Stimulated activated CD8-positive, alpha-beta memory T cell treated with anti-CD3 and anti-CD28 coated beads, Interleukin-7, amount 100 ng/mL, for 1 hour (primary cell): ENCODE measurements at places on chromosomes 5 and 9.
A peak's percentile ranks its signal among the peaks of the same experiment; 100 is the strongest.

- no peak for DNase-seq
These were observed 50.4 kb upstream of the PRR16 start for GRCh38 chr5:120413686-120414085.

DNA sequence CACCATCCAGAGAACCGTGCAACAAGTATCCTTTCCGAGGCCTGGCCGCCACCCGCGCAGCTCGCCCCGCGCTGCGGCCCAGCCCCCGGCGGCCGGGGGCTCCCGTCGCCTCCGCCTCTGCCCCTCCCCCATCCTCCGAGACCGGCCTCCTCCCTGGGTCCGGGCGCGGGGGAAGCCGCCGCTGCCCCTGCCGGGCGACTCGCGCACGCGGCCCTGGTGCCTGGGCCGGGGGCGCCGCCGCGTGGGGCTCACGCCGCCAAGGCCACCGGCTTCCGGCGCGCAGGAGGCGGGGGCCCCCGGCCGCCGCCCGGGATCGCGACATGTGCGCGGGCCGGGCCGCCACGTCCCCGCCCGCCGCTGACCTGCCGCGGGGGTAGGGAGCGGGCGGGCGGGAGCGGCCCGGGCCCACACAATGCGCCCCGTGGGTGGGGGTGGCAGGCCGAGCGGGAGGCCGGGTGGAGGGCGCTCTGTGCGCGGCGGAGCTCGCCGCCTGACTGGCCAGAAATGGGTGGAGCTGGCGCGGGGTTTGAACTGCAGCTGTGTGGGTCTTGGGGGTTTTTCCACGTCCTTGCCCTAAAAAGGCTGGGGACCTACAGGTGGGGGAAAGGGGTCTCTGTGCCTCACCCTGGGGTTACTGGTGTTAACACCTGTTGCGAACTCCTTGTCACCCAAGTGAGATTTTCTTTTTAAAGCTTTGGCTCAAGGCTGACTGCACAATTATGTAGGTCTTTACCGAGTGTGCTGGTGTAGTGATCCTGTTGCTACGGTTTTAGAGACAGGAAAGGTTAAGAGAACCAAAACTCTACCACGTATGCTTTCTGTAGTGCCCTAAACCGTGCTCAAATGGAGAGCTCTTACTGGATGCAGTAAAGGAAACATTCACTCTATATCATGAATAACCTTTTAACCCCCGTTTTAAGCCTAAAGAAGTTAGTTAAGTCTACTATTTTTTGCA lies 32.3 kb downstream of the TNPO1 start:
- peak; percentile 3 for DNase-seq

GRCh38 chr5:142981886-142982820 lies 212.0 kb downstream of the ARHGAP26 start:
- DNase-seq = no peak

DNA sequence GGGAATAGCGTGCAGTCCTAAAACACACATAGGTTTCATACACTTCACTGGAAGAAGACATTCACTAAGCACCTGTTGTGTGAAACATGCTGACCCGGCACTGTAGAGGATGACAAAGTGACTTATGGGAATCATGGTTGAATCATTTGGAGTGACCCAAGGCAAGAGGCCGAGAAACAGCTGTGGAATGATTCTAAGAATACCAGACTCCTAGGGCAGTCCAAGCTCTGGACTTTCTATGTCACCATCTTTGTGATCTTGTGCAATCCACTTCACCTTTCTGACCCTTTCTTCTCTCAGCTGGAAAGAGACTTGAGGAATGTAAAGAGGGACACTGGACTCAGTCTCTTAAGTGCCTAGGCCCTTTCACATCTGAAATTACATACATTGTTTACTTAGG lies 13.1 kb downstream of the MSANTD3 start:
- no peak for DNase-seq

DNA sequence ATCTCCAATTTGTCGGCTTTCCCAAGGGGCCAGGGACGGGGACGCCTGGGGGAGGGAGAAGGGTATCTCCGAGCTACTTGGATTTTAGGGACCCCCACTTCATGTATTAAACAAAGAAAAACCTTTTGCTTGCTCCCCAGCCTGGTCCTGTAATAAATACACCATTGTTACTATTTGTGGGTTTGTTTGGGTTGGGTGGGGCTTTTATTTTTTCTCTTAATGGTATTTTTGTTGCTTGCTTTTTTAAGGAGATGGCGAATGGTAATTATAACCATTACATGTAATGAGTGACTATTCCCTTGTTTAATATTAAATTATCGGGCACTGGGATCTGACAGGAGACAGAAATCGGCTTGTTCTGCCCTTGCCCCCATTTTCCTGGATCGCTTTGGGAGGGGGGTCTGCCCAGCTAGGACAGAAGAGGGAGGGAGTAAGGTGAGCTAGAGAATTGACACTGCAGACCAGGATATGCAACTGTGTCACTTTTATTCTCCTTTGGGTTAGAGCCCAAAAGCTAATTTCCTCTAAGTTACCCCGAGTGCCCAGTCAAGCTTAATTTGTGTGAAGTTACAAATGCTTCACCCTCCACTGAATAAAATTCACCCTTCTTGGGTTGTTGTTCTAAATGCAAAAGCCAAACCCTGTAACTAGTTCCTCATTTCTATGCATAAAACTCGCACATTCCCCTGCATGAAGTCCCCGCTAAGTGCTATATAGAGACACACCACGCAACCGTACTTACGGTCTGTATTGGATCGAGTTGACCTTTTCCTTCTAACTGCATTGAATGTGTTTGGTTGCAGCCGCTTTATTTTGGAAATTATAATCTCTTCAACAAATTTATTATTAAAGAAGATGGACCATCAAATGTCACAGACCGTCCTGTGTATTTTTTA lies 1.6 kb upstream of the ZNF608 start:
- no peak for DNase-seq

- DNase-seq = no peak
These were observed 22.0 kb upstream of the PTBP3 start for GRCh38 chr9:112355427-112355897.

DNA sequence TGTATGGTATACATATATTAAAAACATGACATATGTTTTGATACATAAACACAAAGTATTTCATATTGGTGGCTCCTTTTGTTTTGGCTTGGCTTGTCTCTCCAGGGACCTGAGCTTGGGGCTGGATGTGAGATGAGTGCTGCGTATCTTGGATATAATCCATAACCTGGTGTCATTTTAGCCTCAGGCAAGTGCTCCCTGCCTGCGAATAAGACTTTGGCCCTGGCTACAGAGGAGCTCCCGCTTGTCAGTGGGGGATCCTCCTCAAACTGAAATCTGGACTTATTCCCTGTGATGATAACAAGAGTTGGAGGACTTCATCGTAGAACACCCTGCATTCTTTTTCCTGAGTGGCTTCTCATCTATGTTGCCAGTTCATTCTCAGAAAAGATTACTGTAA lies 341.7 kb upstream of the CLINT1 start:
- no peak for DNase-seq

GRCh38 chr5:129243039-129243438 lies 148.5 kb downstream of the ISOC1 start:
- DNase-seq = no peak

DNA sequence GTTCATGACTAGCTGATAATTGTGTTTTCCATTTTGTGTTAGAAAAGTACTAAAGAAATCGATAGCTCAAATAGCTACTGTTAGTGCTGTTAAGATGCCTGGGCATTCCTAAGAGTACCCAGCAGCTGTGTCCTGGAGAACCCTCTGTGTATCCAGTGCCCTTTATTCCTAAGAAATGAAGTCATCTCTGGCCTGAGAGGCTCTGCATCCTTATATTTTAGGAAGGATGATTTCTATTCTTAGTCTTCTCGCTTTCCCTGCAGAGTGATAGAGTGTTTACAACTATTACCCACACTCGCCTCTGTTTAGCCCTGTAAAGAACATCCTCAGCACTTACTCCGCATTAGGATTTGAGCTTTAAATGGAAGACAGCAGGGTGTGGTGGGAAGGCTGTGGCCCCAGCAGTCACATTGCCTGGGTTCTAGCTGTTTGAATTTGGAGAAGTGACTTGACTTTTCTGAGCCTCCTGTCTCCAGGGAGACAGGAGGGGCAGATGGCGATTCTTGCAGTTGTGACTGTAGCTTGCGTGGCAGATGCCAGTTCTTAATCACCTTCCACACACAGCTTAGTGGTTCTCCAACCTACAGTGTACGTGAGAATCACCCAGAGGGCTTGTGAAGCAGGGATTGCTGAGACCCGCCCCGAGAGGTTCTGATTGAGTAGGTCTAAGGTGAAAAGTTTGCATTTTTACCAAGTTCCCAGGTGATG lies 177.2 kb upstream of the PITX1 start:
- no peak for DNase-seq

- no peak for DNase-seq
These were observed 241.4 kb upstream of the ZNF462 start for GRCh38 chr9:106621313-106622163.

GRCh38 chr5:78803353-78803752 lies 154.8 kb upstream of the LHFPL2 start:
- DNase-seq = no peak

DNA sequence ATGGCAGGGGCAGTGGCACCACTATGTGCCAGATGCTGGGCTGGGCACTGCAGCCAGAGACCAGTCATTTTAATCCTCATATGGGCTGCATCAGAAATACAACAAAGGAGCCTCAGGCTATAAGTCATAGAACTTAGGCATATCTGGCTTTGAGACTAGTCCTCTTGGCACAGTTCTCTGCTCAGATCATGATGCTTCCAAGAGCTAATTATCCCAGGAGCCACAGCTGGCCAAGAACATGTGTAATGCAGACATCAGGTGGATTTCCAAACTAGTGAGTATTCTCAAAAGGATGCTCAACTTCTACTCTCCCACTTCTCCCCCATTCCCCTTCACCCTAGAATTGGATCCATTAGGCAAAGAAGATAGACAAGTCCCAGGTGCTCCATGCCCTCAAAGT lies 562.2 kb upstream of the TRPC7 start:
- DNase-seq = no peak

DNA sequence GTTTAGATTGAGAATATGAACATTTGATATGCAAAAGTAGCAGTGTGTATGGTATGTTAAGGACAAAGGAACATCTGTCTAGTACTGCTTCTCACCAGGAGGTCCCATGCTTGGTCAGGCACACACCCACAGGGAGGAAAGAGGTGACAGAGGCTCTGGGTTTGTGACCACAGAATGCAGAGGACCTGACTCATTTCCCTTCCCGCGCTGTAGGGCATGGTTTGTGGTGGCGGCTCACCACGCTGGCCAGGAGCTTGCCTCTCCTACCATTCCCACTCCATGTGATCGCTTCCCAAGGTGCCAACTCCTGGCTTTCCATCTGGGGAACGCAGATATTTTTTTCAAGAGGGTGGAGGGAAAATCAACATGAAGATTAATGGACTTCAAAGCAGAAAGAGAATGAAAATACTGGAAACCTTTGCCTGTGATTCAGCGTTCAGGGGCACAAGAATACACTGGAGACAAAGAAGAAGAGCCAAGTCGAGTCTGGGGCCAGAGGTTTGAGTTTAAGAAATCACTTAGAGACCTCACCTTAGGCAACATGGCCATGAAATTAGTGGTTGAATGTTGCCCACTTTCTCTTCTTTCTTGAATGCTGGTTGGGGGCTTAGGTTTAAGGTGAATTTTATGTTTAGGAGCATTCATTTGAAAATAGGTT lies 477.8 kb downstream of the CCDC171 start:
- DNase-seq = no peak
